ENCODE measurements at places on chromosomes 4 and X.

- DNase-seq, result no peak
Observed at GRCh38 chr4:180913750-180914149, 1329.5 kb upstream of the TENM3 start.

DNA sequence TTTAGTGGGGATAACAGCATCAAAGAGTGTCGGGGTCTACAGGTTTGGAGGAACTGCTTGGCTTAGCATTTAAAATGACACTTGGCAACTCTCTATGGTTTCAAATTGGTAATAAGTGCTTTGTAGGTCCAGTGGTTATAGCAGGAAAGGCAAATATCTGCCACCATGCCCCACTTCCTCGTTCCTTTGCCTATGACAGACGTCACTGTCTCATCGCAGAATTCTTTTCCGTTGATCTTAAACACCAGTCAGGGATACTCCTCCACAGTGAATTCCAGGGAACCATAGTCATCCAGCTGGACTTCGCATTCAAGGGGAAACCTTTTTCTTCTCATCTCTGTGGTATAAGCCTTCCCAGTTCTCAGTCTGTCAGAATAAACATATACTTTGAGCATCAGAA lies 319.1 kb downstream of the GPAT3 start:
- no peak for DNase-seq

- peak; percentile 3 for DNase-seq
Observed at GRCh38 chrX:74383611-74384010, 37.7 kb upstream of the SLC16A2 start.

- no peak for DNase-seq
Observed at GRCh38 chr4:129614611-129615010, 518.7 kb downstream of the C4orf33 start.

DNA sequence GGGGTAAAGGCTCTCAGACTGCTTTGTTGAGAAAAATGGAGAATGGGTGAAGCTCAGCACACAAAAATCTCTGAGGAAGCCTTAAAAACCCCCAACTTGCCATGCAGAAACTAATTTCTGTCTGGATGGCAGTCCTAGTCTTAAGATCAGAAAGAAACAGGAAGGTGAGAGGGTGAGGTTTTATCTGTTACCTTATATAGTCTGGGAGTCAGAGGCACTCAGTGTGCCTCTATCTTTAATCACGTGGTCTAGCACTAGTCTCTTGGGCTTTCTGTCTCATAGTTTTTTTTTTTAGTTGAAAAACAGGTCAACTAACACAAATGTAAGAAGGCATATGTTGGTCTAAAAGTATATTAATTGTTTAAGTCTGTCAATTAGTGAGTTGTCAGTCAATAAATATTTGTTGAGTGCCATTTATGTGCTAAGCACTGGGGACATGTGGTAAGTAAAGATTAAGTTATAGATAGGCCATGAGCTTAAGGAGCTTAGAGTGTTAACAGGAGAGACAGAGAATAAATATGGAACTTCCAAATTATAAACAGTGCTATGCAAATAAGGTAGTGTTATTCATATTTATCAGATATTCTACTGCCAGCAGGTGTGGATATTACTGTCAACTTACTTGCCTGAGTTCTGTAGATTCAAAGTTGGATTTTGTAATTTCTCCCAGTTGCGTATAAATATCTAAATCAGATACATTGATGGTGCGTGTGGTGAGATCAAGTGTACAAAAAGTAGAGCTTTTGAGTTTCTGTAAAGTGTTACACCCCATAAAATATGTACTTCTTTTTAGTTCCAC lies 7.0 kb downstream of the CYBB start:
- DNase-seq, result no peak

All from NCI-H1092 (cell line).